ENCODE measurements at places on chromosomes 5 and 9.

GRCh38 chr9:136138566-136138965, 19.9 kb upstream of the TMEM250 start:
- DNase-seq = peak; percentile 25

GRCh38 chr5:16970260-16970659, 34.2 kb upstream of the MYO10 start:
- no peak for DNase-seq

DNA sequence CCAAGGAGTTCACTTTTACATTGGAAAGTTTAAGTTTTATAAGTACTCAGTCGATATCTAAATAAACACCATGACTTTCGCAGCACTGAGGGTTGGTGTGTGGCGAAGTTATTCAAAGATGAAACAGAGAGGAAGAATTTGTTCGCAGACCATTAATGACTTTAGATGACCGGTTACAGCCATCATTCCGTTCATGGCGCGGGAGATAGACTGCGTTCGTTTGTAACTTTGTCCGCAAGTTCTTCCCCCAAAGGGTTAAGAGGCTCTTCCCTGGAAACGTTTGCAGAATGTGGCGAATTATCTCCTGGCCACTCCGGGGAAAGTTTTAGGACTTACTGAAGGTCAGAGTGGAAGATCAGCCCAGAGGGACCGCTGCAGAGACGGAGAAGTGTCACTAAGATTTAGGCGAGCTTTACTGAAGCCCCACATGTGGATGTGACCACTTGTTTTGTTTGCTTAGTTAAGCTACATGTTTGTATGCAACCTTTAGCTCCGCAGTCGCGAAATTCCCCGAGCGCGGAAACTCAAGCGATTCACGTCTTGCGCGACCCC, 2.2 kb upstream of the FOXD1 start:
- no peak for DNase-seq

- DNase-seq = no peak
These were observed 28.7 kb downstream of the INIP start for GRCh38 chr9:112689161-112689740.

- peak; percentile 1 for DNase-seq
These were observed 536 bp downstream of the PCDHAC1 start for GRCh38 chr5:140926443-140927227.

- DNase-seq = no peak
These were observed 214.2 kb downstream of the SLF1 start for GRCh38 chr5:94832685-94833084.

- DNase-seq = no peak
These were observed 27.6 kb upstream of the RNF130 start for GRCh38 chr5:180098991-180099732.

DNA sequence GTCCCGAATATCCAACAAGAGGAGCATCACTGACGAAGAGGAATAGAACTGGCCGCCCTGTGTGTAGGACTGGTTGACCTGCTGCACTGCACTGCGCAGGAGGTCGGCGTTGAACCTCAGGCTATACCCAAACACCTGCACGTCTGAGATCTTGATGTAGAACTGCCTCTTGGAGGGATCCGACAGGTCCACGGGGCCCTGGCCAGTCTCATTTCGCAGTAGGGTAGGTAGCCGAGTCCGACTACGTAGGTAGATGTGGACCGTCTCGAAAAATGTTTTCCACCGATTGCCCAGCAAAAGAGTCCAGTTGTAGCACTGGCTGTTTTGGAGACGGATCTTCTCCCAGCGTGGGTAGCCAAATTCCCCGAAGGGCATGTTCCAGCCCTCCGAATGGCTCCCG, 202.0 kb downstream of the BRINP1 start:
- no peak for DNase-seq

DNA sequence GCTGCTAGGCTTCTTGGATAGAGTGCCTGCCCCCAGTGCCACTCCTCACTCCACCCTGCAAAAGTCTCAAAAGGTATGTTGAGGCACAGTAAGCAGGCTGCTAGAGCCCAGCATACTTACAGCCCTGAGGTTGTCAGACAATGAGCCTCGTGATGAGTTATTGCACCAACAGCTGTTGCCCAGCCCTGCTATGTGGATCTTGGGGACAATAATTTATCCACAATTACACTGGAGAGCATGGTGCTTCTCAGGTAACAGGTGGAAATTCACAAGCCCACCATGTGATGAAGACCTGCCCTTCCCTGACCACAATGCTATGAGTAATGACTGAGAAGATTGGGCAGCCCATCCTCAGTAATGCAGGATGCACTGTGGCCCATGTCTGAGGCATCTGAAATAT, 36.5 kb downstream of the KCNIP1 start:
- DNase-seq = no peak

DNA sequence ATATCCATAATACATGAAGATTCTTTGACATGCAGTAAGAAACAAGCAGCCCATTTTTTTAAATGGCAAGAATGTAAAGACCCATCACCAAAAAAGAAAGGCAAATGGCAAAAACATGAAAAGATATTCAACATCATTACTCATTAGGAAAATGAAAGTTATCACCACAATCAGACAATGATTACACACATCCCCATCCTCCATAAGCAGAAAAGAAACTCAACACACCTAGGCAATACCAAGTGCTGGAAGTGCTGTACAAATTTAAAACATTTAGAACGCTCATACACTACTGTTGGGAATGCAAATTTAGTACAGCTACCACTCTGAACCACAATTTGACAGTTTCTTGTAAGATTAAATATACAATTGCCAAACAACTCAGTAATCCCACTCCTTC, 466.7 kb downstream of the ACTL7B start:
- DNase-seq = no peak

- DNase-seq = no peak
These were observed 24.0 kb upstream of the KLF4 start for GRCh38 chr9:107513464-107514100.

- no peak for DNase-seq
These were observed 375.1 kb upstream of the ACTBL2 start for GRCh38 chr5:57857696-57858095.

GRCh38 chr9:113616621-113617496, 153.3 kb downstream of the RGS3 start:
- DNase-seq = no peak

GRCh38 chr9:121559183-121559582, 59.5 kb upstream of the GGTA1 start:
- DNase-seq = no peak

GRCh38 chr5:139446956-139447779, 7.8 kb upstream of the DNAJC18 start:
- DNase-seq = no peak

DNA sequence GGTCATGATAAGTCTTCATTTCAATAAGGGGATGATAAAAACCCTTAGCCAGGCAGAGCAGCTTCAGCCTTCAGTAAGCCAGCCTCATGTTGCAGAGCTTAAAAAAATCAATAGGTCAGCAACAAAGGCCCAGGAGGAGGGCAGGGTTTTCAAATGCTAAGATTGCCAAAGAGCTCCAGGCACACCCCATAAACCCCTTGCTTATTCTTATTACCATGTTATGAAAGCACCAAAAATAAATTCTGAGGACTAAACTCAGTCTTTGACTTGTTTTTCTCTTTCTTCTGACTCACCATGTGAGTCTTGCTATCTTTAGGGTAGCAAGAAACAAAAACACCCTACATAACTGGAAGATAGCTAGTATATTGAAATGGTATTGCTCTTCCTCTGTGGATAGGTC, 317.1 kb downstream of the KCTD16 start:
- no peak for DNase-seq

- peak; percentile 19 for DNase-seq
These were observed 33.0 kb upstream of the WHRN start for GRCh38 chr9:114538241-114538640.

GRCh38 chr5:169719360-169720314, 82.6 kb downstream of the DOCK2 start:
- no peak for DNase-seq

- no peak for DNase-seq
These were observed 80.7 kb upstream of the PITX1 start for GRCh38 chr5:135114759-135115158.

GRCh38 chr5:116371935-116372334, 202.7 kb downstream of the SEMA6A start:
- no peak for DNase-seq

DNA sequence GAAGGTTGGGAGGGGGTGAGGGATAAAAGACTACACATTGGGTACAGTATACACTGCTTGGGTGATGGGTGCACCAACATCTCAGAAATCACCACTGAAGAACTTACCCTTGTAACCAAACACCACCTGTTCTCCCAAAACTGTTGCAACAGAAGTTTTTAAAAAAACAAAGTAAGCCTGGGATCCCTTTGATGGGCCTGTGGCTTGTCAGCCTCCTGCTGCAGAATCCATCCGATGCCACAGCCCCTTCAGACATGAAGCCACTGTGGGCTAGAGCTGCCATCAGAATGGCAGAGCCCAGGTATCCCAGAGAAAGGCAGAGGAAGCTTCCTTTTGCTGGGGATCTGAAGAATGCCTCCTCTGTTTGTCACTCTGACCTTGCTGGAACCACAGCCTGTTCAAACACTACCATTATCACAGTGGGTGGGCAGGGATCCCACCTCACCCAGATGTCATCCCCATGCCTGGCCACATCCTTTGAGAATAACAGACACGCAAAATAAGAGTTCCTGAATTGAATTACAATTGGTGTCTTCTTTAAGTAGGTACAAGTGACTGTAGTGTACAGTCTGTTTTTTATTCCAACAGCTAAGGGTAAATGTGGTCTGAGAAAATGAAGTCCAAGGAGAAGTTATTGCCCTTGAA, 78.1 kb upstream of the DIRAS2 start:
- no peak for DNase-seq

- DNase-seq = no peak
These were observed 11.7 kb upstream of the F2R start for GRCh38 chr5:76704131-76704663.

- DNase-seq = no peak
These were observed 10.9 kb downstream of the ECM2 start for GRCh38 chr9:92524881-92525280.

DNA sequence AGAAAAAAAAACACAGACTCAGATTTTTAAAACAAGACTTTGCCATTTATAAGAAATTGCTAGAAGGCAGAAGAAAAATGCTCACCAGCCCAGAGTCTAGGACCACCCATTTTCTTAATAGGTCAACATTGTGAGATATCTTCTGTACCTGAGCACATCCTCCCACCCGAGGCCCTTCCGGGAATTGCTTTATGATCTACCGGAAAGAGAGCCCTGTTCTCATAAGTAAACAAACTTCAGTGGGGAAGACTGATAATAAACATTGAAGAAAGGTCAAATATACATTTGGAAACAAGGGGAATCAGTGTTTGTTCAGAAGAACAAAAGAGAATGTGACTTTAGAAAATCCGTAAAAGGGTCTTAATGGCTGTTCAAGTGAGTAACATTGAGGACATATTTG, 44.4 kb downstream of the PRKACG start:
- no peak for DNase-seq

DNA sequence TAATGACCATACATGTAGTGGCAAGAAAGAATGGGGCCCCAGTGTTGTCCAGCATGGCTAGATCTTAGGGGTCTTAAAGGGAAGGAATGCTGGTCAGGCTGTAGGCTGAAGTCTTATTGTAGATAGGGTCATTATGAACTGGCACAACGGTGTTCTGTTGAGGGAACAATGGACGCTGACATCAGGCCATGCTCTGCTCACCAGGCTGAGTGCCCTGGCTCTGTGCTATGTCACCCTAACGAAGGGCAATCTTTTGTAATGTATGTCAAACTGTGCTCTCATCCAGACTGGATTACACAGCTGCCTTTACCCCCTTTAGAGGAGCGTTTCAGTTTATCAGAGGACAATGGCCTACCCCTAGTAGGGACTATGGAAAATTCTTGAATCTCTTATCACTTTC, 14.6 kb upstream of the ZNF608 start:
- no peak for DNase-seq

DNA sequence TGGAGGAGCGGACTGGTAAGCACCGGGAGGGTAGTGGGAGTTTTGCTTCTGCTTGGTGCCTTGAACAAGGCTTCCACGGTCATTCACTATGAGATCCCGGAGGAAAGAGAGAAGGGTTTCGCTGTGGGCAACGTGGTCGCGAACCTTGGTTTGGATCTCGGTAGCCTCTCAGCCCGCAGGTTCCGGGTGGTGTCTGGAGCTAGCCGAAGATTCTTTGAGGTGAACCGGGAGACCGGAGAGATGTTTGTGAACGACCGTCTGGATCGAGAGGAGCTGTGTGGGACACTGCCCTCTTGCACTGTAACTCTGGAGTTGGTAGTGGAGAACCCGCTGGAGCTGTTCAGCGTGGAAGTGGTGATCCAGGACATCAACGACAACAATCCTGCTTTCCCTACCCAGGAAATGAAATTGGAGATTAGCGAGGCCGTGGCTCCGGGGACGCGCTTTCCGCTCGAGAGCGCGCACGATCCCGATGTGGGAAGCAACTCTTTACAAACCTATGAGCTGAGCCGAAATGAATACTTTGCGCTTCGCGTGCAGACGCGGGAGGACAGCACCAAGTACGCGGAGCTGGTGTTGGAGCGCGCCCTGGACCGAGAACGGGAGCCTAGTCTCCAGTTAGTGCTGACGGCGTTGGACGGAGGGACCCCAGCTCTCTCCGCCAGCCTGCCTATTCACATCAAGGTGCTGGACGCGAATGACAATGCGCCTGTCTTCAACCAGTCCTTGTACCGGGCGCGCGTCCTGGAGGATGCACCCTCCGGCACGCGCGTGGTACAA, 556 bp downstream of the PCDHGC3 start:
- DNase-seq = no peak

GRCh38 chr9:134316449-134317160, 9.7 kb upstream of the RXRA start:
- DNase-seq = no peak

- DNase-seq = no peak
These were observed 2.8 kb upstream of the UBAP1 start for GRCh38 chr9:34176089-34176488.

DNA sequence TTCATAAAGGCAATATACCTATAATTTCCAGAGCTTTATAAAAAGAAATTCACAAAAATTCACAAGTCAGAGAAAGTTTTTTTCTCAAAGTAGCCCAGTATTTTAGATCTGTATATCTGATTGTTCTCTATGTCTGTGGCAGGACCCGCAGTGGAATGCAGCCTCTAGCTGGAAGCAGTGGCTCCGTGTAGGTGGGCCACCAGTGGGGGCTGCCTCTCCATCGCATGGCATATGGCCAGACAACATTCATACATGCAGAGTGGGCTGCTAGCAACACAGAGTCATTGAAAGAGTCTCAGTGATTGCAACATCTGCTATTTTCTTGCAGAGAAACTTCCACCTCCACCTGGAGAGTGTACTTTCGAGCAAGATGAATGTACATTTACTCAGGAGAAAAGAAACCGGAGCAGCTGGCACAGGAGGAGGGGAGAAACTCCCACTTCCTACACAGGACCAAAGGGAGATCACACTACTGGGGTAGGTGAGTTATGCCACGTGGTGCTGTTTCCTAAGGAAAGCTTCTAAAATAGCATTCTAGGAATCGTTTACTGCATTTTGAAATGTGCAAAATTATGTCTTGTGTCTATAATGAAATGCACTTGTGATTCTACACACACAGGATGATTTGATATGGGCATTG, 88.5 kb upstream of the SMC5 start:
- DNase-seq = no peak

DNA sequence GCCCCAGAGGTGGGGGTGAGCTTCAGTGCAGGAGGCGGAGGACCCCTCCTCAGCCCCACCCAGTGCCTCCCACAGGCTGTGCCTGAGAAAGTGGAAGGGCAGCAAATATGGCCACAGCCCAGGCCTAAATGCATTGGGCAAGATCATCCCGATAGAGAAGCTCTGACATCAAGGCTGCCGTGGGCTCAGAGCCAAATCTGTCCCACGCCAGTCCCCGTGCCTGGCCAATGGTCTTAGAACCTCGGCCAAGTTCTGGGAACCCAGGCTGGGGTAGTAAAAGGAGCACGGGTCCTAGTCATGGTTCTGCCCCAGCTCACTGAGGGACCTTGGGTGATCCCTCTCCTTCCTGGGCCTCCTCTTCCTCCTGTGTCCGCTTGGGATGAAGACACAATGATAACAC, 27.7 kb upstream of the TNIP1 start:
- no peak for DNase-seq

Data from CD4-positive, alpha-beta T cell treated with Interleukin-15 for 4 hours (primary cell).